ENCODE measurements at places on chromosomes 13 and 19.

DNA sequence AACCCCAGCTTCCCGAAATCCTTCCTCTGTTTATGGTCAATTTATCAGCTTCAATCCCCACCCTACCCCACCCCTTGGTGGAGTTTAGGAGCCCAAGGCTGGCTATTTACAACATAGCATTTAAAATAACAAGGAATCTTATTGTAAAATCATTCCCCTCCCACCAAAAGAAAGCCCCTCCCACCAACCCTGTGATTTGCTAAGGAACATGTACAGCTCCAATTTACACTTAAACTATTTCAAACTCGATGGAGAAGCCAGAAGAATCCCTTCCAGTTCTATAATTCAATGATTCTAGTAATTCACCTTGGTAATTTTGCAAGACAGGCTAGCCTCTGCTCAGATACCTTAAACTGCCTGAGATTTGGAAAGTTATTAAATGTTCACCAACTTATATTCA is 3.0 kb downstream of the LATS2 start:
- DNase-seq = no peak

- DNase-seq = no peak
Observed at GRCh38 chr13:33612641-33613638, 205.0 kb upstream of the RFC3 start.

GRCh38 chr13:110403721-110404120 is 96.6 kb downstream of the COL4A2 start:
- no peak for DNase-seq

DNA sequence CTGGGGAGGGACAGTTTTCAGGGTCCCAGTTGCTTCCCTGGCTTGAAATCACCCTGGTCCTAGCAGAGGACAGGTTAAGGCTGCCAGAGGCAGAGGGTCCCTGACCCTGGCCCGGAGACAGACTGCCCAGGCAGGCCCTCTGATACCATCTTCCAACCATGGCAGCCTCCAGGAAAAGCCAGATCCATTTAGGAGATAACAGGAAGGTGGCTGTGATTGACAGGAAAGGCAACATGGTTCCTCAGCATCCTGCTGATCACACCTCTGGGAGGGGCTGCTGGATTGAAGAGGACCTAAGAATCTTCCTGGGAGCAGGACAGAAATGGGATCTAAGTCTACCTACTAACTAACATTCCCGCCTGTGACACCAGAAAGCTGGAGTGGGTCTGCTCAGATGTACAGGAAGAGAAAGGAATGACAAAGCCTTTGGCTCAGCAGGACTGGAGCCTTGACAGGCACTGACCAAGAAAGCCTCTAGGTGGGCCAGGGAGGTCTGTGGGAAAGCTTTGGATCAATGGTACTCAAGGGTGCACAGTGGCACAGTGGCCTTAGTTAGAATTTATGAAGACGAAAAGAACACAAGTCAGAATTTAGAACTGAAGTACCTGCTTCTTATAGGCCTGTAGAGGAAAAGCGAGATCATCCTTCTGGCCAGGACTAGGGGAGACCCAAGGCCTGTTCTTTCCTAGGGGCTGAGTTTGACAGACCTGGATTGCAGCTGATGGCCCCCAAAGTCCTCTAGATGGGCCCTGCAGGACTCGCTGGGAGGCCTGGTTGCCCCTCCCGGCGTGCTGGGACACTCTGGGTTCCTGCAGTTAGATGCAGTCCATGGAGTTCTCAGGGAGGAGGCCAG is 2.3 kb upstream of the PRKACA start:
- DNase-seq = no peak

DNA sequence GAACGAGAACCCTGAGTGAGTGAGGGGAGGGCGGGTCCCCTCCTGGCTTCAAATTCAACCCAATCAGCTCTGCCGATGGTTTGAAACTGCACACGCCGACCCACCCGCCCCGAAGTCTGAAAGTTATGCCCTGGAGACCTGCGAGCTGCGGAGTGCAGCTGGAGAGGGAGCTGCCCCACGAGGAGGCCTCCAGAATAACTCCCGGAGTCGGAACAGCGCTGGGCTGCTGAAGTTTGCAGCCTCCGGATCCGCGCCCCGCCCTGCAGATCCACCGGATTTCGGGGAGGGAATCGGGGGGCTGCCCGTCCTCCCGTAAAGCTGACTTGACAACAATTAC is 7.0 kb downstream of the POU4F1 start:
- DNase-seq = peak; percentile 62

DNA sequence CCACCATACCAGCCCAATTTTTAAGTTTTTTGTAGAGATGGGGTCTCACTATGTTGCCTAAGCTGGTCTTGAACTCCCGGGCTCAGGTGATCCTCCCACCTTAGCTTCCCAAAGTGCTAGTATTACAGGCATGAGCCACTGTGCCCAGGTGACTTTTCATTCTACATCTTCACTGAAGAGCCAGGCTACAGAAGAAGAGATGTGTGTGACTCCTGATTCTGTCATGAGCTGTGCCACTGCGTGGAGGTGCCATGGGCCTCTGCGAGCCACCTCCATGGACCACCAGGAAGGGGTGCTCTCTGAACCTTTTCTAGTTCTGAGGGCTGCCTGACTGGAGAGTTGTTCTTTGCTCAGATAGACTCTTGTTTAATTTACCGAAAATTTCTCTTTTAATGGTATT is 56.6 kb upstream of the RANBP3 start:
- DNase-seq = no peak

DNA sequence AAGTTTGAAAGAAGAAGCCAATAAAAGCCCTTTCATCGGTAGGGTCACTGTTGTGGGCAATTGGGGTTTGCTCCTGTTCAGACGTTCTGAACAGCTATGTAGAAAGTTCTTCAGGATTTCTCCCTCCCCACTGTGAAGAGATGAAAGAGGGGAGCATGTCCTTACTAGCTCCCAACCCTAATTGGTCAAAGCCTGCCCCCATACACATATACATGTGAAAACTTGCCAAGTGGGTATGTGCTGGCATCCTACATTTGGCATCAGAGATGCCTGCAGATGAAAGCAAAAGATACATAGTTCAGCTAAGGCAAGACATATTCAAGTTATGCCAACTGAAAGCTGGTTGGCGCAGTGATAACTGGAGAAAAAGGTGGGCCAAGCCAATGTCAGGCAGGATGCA is 363.1 kb upstream of the DACH1 start:
- DNase-seq = no peak

- no peak for DNase-seq
Observed at GRCh38 chr13:25217023-25217885, 45.2 kb upstream of the AMER2 start.

GRCh38 chr13:41931337-41931736 is 29.6 kb downstream of the VWA8 start:
- no peak for DNase-seq

DNA sequence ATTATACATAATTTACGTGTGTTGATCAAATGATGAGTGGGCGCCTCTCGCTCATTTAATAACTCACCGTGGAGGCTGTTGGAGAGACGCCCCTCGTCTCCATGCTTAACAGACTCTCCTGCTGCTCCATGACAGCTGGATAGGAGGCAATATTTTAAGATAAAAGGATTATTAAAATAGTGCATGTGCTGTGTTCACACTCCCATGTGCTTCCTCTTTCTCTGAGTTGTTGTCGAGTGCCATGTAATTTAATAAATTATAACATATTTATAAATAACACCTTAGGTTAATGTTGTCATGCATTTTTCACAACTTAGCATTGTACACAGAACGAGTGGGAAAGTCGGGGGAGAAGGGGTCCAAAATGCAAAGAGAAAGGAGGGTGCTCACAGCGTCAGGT is 161.4 kb upstream of the TSHZ3 start:
- no peak for DNase-seq

- no peak for DNase-seq
Observed at GRCh38 chr13:95226932-95227695, 74.1 kb downstream of the ABCC4 start.

DNA sequence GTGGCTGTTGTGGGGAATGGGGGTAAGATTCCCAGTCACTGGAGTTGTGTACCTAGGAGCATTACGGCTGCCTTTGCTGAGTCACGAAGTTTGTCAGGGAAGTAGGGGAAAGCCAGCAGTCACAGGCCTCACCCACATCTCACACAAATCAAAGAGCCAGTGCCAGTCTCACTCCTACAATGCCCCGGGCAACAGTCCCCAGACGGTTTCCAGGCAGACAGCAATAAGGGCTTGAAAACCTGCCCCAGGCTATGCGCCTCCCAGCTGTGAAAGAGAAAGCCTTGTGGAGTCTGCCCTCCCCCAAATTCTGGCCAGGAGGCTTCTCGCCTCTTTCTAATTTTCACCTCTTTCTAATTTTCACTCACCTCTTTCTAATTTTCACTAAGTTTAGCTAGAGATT is 142.3 kb upstream of the EDNRB start:
- no peak for DNase-seq

- no peak for DNase-seq
Observed at GRCh38 chr13:34322014-34322742, 504.2 kb downstream of the RFC3 start.

- DNase-seq = no peak
Observed at GRCh38 chr13:39345982-39346381, 257.0 kb downstream of the LHFPL6 start.

DNA sequence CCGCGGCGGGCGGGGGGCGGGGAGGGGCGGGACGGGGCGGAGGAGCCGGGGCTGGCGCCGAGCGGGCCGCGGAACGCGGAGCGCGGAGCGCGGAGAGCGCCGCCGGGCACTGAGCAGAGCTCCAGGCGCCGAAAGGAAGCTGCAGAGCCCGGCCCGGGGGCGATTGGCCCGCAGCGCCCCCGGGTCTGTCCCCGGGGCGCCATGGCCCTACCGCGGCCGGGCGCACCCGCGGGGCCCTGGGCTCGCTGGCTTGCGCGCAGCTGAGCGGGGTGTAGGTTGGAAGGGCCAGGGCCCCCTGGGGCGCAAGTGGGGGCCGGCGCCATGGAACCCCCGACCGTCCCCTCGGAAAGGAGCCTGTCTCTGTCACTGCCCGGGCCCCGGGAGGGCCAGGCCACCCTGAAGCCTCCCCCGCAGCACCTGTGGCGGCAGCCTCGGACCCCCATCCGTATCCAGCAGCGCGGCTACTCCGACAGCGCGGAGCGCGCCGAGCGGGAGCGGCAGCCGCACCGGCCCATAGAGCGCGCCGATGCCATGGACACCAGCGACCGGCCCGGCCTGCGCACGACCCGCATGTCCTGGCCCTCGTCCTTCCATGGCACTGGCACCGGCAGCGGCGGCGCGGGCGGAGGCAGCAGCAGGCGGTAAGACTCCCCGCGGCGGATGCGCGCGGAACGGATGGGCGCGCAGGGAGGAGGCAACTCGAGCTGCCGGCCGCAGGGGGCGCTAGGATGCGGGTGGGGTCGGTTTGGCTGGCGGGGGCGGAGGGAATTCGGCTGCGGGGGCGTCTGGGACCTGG is at the start of gene PDE4A:
Gene PDE4A (plus strand): TSS at position 95 of the 796 bp plus-strand sequence. CDS start 227 bp downstream, at position 322.
- peak; percentile 73 for DNase-seq

- DNase-seq = no peak
Observed at GRCh38 chr19:46608581-46609345, 7.6 kb downstream of the CALM3 start.

GRCh38 chr19:13051557-13052165 is 51.0 kb downstream of the LYL1 start:
- peak; percentile 59 for DNase-seq

GRCh38 chr13:75405976-75406703 is 75.8 kb downstream of the TBC1D4 start:
- DNase-seq = no peak

- DNase-seq = no peak
Observed at GRCh38 chr13:82688400-82688994, 1193.8 kb downstream of the SLITRK1 start.

DNA sequence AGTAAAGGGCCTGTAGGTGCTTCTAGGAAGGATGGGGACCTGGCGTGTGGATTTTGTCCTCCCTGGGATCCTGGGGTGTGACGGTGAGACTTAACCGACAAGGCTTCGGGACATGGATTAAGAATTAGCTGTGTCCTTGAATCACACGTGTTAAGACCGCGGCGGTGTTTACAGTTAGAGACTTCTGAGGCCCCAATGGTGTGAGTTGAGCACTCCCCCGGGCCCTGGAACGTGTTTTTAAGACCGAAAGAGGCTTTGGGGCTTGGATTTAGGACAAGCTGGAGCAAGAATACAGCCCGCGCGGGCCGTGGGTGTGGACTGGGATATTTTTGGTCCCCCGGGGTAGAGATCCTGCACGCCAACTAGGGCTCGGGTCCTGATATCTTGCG is 1.2 kb upstream of the SLC27A1 start:
- DNase-seq = no peak

DNA sequence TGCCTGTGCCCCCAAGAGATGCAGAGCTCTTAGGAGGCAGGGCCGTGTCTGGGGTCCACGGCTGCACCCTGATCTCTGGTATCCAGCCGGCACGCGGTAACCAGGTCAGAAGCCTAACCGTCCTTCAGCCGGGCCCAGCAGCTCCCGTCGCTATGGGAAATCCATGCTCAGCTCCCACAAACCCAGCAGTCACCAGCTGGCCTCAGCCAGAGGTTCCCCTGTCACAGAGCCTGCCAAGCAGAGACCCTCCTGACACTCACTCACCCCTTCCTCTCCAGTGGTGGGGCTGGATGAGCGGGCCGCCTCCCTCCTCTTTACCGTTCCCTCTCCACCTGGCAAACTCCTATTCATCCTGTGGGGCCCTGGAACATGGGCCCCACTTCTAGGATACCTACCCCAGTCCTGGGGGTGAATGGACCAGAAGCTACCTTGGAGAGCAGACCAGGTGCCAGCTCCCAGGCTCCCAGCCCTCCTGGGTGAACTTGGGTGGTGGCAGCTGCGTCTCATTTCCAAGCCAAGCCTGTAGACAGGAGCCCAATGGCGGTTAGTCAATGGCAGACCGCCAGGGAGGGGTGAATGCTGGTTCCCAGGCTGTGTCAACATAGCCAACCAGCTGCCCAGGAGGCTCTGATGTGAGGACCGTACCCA is 21.4 kb upstream of the TCF3 start:
- DNase-seq = no peak

- DNase-seq = peak; percentile 57
Observed at GRCh38 chr19:872266-872951, 12.9 kb downstream of the CFD start.

- no peak for DNase-seq
Observed at GRCh38 chr13:84077271-84077670, 195.0 kb upstream of the SLITRK1 start.

DNA sequence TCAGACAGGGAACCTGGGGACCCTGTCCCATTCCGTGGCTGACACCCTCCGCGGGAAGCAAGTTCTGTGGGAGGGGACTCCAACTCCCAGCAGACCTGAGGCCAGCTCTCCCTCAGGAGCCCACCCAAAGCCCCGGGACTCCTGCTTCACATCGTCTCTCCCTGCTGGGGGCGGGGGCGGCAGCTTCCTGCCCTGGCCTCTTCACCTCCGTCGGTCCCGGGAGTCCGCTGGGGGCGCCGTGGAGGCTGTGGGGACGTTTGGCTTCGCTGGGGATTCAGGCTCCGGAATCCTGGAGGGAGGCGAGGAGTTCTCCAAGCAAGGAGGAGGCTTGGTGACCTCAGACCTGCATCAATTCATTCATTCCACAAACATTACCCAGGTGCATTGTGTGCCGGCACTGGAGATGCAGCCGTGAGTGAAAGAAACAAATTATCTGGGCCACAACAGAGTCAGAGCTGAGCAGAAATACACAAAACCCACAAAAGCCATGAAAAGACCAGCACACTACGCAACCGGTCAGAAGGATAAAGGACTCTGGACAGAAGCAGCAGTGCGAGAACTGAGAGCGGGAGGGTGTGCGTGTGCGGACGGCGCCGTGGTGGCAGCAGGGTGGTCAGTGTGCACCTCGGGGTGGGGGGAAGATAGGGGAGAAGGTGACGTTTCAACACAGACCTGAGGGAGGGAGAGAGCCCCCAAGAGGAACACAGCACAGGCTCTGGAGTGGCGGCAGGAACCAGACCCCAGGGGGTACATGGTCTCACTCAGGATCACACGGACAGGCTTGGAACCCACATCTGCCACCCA is 19.0 kb downstream of the EPS8L1 start:
- DNase-seq = no peak

All from HuH-7 (cell line).